A673 (cell line): ENCODE measurements at places on chromosomes 12 and 14. TPM values are rescaled to one million over a fixed set of nuclear protein-coding genes. Genes with fewer than 3 reads are reported as not detected.

Gene SLCO1A2
- total RNA-seq = not detected in 2 replicates

DNA sequence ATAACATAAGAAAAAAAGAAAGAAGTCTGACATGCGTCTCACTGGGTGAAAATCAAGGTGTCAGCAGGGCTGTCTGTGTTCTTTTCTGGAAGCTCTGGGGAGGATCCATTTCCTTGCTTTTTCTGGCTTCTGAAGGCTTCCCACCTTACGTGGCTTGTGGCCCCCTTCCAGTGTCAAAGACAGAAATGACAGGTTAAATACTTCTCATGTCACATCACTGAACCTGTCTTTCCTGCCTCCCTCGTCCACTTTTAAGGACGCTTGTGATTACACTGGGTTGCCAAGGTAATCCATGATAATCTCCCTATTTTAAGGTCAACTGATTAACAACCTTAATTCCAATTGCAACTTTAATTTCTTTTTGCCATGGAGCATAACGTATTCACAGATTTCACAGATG is 4.6 kb upstream of the PHC1 start:
- peaks cover 9% of the 10 kb centered on the region for H3K4me1 ChIP-seq
- H3K27me3 ChIP-seq = no peaks in the 10 kb centered on the region
- no peak for DNase-seq
- no peaks in the 10 kb centered on the region for H3K36me3 ChIP-seq
- H3K4me3 ChIP-seq = no peak overlapping the region
- no peak overlapping the region for H3K27ac ChIP-seq

- no peak overlapping the region for H3K27ac ChIP-seq
- DNase-seq = no peak
- H3K27me3 ChIP-seq = no peaks in the 10 kb centered on the region
- no peaks in the 10 kb centered on the region for H3K36me3 ChIP-seq
- H3K4me3 ChIP-seq = no peak overlapping the region
- H3K4me1 ChIP-seq = peaks cover 12% of the 10 kb centered on the region
Measured at GRCh38 chr14:76640923-76641395, 120.3 kb upstream of the VASH1 start.

- peaks cover 18% of the 10 kb centered on the region for H3K4me1 ChIP-seq
- DNase-seq = no peak
- H3K4me3 ChIP-seq = no peak overlapping the region
- no peaks in the 10 kb centered on the region for H3K36me3 ChIP-seq
- no peak overlapping the region for H3K27ac ChIP-seq
Measured at GRCh38 chr14:29749829-29750228, 177.8 kb downstream of the PRKD1 start.

Gene BCL2L14
- not detected in 2 replicates for total RNA-seq

DNA sequence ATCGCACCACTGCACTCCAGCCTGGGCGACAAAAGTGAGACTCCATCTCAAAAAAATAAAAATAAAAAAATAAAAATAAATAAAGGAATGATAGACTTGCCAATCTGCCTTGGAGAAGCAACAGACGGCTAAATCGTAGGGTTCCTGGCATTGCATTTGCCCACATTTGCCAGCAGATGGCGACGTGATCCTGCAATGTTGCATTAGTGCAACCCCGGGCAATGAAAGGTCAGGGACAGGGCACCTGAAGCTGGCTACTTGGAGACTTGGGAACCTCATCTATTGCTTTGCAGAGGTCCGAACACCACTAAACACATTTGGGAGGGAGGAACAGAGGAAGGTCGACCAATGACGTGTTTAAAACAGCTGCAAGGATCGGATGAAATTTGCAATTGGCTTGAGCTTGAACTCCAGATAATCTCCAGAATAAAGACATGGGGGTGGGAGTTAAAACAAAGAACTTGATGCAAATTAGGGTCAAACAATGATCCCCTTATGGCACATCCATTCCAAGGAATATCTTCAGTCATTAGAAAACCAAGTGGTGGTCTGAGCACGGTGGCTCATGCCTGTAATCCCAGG is 34.6 kb downstream of the SPRING1 start:
- no peaks in the 10 kb centered on the region for H3K36me3 ChIP-seq
- DNase-seq = peak; percentile 63
- no peak overlapping the region for H3K4me3 ChIP-seq
- H3K4me1 ChIP-seq = peaks cover under 1% of the 10 kb centered on the region

DNA sequence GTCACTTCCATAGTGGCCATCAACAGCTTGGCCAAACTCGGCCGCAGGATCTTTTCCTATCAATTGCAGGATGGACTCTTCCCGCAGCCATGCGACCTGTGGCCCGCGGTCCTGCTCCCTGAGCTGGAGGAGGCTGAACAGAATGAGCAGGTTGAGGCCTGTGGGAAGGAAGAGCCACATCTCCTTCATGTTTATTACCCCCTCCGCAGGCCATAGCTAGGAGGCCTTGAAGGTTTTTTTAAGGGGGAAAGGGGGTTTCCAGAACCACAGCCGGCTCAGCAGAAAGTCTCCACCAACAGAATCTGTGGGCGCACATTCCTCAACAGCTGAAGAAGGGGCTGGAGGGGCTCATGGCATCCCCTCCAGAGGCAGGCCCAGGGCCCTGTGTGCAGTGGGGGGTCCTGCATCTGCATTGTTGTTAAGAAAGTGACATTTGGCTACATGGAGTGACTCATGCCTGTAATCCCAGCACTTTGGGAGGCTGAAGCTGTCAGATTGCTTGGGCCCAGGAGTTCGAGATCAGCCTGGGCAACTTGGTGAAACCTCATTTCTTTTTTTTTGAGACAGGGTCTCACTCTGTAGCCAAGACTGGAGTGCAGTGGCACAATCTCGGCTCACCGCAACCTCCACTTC is 25.2 kb upstream of the PPP1R13B start:
- H3K4me3 ChIP-seq = no peak overlapping the region
- H3K36me3 ChIP-seq = no peaks in the 10 kb centered on the region
- H3K4me1 ChIP-seq = peaks cover 8% of the 10 kb centered on the region
- H3K27me3 ChIP-seq = no peaks in the 10 kb centered on the region

Gene SAMD15
- 2.4 and 2.9 TPM in 2 replicates for total RNA-seq

GRCh38 chr12:123043536-123044001 is 63.1 kb downstream of the ARL6IP4 start:
- H3K4me1 ChIP-seq = peaks cover 10% of the 10 kb centered on the region
- H3K36me3 ChIP-seq = no peaks in the 10 kb centered on the region
- peak; percentile 59 for DNase-seq
- no peaks in the 10 kb centered on the region for H3K27me3 ChIP-seq

DNA sequence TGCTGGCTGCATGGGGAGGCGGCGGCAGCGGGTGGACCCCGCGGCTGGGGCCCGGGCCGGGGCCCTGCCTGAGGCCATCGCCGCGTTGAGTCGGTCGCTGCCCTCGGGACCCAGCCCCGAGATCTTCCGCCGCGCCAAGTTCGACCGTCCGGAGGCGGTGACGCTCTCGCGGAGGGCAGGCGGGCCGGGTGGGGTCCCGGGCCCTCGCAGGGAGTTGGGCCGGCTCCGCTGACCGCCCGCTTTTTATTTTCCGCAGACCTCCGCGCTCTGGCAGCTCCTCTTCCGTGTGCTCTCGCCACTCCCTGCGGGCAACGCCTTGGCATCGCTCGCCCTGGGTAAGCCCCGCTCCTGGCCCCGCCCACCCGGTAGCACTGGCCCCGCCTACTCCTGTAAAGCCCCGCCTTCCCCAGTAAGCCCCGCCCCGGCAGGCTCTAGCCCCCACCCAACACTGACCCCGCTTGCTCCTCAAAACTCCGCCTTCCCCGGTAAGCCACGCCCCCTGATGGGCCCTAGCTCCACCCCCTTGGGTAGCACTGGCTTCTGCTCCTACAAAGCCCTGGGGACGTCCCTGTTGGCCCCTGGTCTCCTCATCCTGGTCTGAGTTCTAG is 424 bp downstream of the TEDC1 start:
- peak overlapping the region; percentile 93 for H3K27ac ChIP-seq
- peak overlapping the region; percentile 83 for H3K4me3 ChIP-seq
- peak; percentile 87 for DNase-seq
- no peaks in the 10 kb centered on the region for H3K27me3 ChIP-seq

- H3K36me3 ChIP-seq = no peaks in the 10 kb centered on the region
- no peak overlapping the region for H3K4me3 ChIP-seq
- peaks cover 8% of the 10 kb centered on the region for H3K4me1 ChIP-seq
- no peak for DNase-seq
- no peak overlapping the region for H3K27ac ChIP-seq
Measured at GRCh38 chr14:84485036-84485435, 1044.9 kb upstream of the FLRT2 start.

Gene AMIGO2
- 10.9 and 16.7 TPM in 2 replicates for total RNA-seq

DNA sequence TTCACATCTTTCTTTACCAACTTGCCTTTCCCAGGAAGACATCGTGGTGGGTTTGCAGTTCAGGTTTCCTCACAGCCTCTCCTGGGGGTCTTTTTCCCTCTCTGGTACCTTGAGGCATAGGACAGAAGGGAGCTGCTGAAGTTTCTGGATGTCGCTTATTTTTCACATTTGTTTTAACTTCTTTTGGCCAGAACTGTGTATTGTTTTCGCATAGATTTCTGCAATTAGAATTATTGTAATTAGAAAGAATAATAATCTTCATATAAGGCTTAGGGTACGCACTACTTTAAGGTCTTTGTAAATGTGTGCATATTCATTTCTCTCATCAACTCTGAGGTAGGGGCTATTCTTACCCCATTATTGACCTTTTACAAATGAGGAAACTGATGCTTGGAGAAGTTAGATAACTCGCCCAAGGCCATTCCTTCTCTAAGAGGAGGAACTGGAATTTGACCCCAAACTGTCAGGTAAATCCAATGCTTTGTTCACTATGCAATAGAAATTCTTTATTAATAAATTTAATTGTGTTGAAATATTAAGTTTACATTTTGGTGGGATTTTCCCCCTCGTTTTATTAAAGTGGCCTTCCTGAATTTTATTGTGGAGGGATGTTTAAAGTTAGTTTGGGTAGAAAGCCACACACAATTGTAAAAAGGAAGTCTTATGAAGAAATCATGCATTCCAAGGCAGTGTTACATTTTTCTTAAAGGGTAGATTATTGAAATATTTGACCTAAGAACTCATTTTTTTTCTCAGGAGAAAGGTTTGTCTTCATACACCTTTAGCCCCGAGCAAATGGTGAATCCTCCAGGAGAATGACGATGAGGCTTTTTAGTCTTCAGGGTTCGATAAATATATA is 12.1 kb upstream of the SLC38A2 start:
- no peaks in the 10 kb centered on the region for H3K27me3 ChIP-seq
- peak overlapping the region; percentile 99 for H3K27ac ChIP-seq

Gene TPPP2
- total RNA-seq = not detected in 2 replicates

GRCh38 chr12:86663716-86664115 is 407.5 kb upstream of the MGAT4C start:
- H3K27me3 ChIP-seq = no peaks in the 10 kb centered on the region
- DNase-seq = peak; percentile 20
- peaks cover 28% of the 10 kb centered on the region for H3K4me1 ChIP-seq
- no peak overlapping the region for H3K4me3 ChIP-seq
- no peak overlapping the region for H3K27ac ChIP-seq
- no peaks in the 10 kb centered on the region for H3K36me3 ChIP-seq

DNA sequence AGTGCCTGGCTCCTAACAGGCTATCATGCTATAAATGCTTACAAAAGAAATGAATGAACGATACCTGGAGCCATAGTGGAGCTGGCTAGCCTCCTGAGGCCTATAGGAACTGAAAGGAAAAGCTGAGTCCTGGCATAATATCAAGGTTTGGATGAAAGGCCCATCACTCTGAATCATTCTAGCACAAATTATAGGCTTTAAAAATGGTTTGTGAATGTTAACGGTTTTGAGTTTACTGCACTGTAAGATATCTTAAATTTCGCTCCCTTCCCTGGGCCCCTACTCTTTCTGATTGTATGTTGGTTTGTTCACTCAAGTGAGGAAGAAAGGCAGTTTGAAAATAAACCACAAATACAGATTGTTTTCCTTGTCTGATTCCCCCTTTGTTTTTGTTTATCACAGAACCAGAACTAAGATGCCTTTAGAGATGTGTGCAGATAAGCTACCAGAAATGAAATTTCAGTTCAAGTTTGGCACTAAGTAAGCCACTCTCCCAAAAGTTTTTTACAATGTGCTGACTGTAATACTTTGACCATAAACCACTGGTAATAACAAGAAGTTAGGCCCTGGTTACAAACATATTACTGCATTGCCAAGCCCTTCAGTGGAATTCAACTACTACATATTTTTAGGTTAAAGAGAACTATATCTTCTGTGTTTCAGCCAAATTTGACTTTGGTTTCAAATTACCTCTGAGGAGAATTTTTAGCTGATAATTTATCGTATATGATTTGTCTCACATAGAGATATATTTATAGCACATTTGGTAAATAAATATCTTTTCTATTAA is 89.5 kb downstream of the ALX1 start:
- peak overlapping the region; percentile 49 for H3K27ac ChIP-seq
- H3K4me1 ChIP-seq = peaks cover 17% of the 10 kb centered on the region
- DNase-seq = no peak
- no peaks in the 10 kb centered on the region for H3K36me3 ChIP-seq
- no peaks in the 10 kb centered on the region for H3K27me3 ChIP-seq
- H3K4me3 ChIP-seq = no peak overlapping the region

DNA sequence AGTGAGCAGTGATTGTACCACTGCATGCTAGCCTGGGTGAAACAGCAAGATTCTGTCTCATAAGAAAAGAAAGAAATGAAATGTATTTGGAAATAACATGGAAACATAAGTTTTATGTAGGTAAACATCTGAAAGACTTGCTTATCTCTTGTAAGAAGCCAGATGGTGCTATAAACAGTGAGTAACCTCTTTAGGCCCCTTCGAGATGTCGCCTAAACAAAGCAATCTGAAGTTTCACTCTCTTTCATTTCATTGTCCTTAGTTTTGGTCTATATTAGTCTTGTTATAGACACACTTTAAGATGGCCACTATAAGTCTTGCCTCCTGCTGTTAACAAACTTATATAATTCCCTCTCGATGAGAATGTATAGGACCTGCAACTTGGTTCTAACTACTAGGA is 472.6 kb upstream of the ATP2B1 start:
- H3K27ac ChIP-seq = no peak overlapping the region
- no peaks in the 10 kb centered on the region for H3K27me3 ChIP-seq
- H3K36me3 ChIP-seq = no peaks in the 10 kb centered on the region

GRCh38 chr12:93234641-93235040 is 143.1 kb upstream of the NUDT4 start:
- H3K4me1 ChIP-seq = peaks cover 9% of the 10 kb centered on the region
- H3K27me3 ChIP-seq = no peaks in the 10 kb centered on the region
- no peaks in the 10 kb centered on the region for H3K36me3 ChIP-seq
- H3K4me3 ChIP-seq = no peak overlapping the region

DNA sequence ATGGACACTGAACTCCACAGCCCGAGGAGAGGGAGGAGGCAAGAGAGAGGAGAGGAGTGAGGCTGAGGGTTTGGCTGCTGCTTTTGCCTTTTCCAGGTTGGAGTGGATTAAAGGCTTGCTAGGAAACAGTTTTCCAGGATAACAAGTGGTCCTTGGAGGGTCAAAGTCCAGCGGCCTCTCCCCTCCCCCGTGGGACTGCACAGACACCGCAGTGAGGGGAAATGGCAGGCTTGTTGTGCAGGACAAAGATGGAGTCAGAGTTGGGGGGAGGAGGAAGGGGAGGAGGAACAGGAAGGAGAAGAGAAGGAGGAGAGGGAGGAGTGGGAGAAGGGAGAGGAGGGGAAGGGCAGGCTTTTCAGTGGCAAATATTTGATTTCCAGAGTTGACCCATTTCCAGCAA is 245.5 kb downstream of the RBM19 start:
- peaks cover 16% of the 10 kb centered on the region for H3K27me3 ChIP-seq
- no peaks in the 10 kb centered on the region for H3K36me3 ChIP-seq
- no peak overlapping the region for H3K27ac ChIP-seq

- H3K27me3 ChIP-seq = no peaks in the 10 kb centered on the region
- no peak for DNase-seq
- no peaks in the 10 kb centered on the region for H3K36me3 ChIP-seq
- peaks cover 10% of the 10 kb centered on the region for H3K4me1 ChIP-seq
- no peak overlapping the region for H3K27ac ChIP-seq
Measured at GRCh38 chr14:61234215-61234916, 46.8 kb downstream of the TMEM30B start.

GRCh38 chr14:106766145-106766544 is 1239.8 kb downstream of the TMEM121 start:
- no peak for DNase-seq
- no peak overlapping the region for H3K4me3 ChIP-seq
- no peaks in the 10 kb centered on the region for H3K27me3 ChIP-seq
- no peak overlapping the region for H3K27ac ChIP-seq
